ENCODE measurements at places on chromosomes 4 and X. TPM values are rescaled to one million over a fixed set of nuclear protein-coding genes. Genes with fewer than 3 reads are reported as not detected.

GRCh38 chr4:149553959-149554520 lies 261.6 kb downstream of the IQCM start:
- H3K27me3 ChIP-seq = no peaks in the 10 kb centered on the region
- H3K27ac ChIP-seq = no peak overlapping the region
- no peak overlapping the region for H3K4me3 ChIP-seq
- no peaks in the 10 kb centered on the region for H3K4me1 ChIP-seq
- no peaks in the 10 kb centered on the region for H3K36me3 ChIP-seq

DNA sequence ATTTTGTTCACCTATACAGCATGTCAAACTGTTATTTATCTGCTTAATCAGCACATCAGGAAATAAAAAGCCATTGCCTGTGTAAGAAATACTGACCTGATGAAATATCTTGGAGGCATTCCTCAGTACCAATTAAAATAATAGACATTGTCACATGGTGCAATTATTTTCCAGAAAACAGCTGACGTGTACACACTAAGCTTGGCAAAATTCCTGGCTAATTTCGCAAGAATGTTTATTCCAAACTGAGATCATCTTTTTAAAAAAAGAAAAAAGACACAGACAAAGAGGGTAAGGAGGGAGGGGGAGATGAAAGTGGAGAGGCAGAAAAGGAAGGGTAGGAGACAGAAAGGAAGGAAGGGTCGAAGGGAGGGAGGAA lies 61.9 kb upstream of the NFKB1 start:
- H3K4me1 ChIP-seq = peaks cover 20% of the 10 kb centered on the region
- no peak for DNase-seq
- H3K36me3 ChIP-seq = no peaks in the 10 kb centered on the region
- H3K4me3 ChIP-seq = no peak overlapping the region
- peak overlapping the region; percentile 50 for H3K27ac ChIP-seq
- H3K27me3 ChIP-seq = no peaks in the 10 kb centered on the region

DNA sequence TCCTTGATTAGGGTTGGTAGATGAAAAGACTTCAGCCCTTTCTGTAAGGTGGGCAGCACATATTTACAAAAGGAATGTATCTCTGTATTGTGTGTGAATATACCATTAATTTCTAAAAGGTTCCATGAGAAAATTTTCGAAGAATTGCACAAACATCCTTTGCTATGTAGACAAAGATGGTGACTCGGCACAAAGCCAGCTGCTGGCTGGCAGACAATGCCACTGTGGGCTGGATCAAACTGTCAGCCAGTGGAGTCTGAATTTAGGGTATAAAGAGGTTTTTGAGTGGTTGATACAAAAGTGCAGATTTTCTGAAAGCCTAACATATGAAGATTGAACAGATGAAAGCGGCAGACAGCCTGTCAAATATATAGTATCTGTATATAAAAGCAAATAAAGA lies 5.6 kb upstream of the TXK start:
- H3K4me3 ChIP-seq = no peak overlapping the region
- H3K4me1 ChIP-seq = no peaks in the 10 kb centered on the region
- peaks cover 38% of the 10 kb centered on the region for H3K36me3 ChIP-seq
- H3K27me3 ChIP-seq = no peaks in the 10 kb centered on the region

DNA sequence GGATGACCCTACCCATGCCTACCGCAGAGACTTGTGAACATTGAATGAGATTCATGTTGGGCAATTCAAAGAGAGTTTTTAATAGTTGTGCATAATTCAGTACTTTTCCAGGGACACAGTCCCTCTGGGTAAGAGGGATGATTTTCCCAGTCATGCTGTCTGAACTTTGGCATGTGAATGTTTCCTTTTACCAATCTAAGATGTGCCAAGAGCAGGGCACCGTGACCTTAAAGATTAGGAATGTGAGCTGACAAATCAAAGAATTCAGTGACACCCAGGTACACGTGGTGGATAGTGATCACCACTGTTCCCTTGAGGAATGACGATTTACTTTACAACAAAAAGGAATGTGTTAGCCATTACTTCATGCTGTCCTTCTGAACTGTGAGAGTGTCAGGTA lies 515.6 kb downstream of the PPARGC1A start:
- DNase-seq = no peak
- no peak overlapping the region for H3K4me3 ChIP-seq
- peaks cover 4% of the 10 kb centered on the region for H3K4me1 ChIP-seq
- H3K36me3 ChIP-seq = no peaks in the 10 kb centered on the region
- no peaks in the 10 kb centered on the region for H3K27me3 ChIP-seq
- peak overlapping the region; percentile 61 for H3K27ac ChIP-seq

- no peaks in the 10 kb centered on the region for H3K27me3 ChIP-seq
- no peaks in the 10 kb centered on the region for H3K36me3 ChIP-seq
- H3K27ac ChIP-seq = no peak overlapping the region
- H3K4me1 ChIP-seq = no peaks in the 10 kb centered on the region
These were observed 23.6 kb upstream of the RBPJ start for GRCh38 chr4:26297219-26297618.

DNA sequence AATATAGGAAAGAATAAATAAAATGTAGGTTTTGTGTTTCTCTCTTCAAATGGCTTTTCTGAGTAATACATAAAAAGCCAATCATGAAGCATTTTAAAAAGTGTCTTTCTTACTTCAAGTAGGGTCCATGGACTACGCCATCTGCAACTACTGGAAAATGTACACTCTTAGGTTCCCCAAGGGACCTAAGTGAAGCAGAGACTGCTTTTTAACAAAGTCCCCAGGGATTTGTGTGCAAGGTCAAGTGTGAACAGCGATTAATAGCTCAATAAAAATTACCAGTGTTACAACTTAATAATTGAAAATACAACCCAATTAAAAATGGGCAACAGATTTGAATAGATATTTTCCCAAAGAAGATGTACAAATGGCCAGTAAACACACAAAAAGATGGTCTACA lies 84.9 kb downstream of the ARHGAP6 start:
- H3K27me3 ChIP-seq = no peaks in the 10 kb centered on the region
- no peak for DNase-seq
- H3K36me3 ChIP-seq = no peaks in the 10 kb centered on the region
- no peaks in the 10 kb centered on the region for H3K4me1 ChIP-seq

- H3K36me3 ChIP-seq = no peaks in the 10 kb centered on the region
- no peaks in the 10 kb centered on the region for H3K4me1 ChIP-seq
- no peak overlapping the region for H3K27ac ChIP-seq
- no peak overlapping the region for H3K4me3 ChIP-seq
- H3K27me3 ChIP-seq = no peaks in the 10 kb centered on the region
These were observed 279.6 kb downstream of the CFAP299 start for GRCh38 chr4:80615099-80615498.

DNA sequence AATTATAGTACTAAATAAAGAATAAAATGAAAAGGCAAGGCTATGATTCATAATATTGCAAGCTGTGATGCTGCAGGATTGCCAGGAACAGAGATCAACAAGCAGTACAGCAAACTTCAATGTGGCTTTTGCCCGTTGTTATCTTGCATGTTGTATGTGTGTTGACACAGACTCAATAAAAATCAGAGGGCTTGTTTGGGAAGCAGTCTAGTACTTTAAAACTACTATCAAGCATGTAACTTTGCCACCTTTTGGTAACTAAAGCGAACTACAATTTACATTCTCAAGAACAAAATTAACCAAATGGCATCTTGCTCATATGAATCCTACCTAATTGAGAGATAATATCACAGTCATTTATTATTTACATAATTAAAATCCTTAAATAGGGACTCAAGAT lies 79.8 kb upstream of the GPM6A start:
- H3K27me3 ChIP-seq = no peaks in the 10 kb centered on the region
- no peaks in the 10 kb centered on the region for H3K4me1 ChIP-seq
- H3K36me3 ChIP-seq = no peaks in the 10 kb centered on the region
- DNase-seq = no peak

DNA sequence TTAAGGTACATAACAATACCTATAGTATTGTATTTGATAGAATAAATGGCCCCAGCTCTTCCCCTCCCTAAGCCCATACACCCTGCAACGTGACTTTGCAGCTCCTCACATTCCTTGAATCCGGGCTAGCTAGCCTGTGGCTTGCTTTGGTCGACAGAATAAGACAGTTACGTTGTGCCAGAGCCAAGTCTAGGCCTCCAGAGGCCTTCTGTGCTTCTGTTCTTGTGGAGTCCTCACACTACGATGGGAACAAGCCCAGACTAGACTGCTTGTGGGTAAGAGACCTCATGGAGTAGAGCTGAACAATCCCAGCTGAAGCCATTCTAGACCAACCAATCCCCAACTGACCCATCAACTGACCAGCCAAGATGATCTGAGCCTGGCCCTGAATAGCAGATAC lies 102.4 kb upstream of the PLAC1 start:
- H3K4me3 ChIP-seq = no peak overlapping the region
- no peaks in the 10 kb centered on the region for H3K27me3 ChIP-seq
- no peak overlapping the region for H3K27ac ChIP-seq
- DNase-seq = no peak
- no peaks in the 10 kb centered on the region for H3K36me3 ChIP-seq

GRCh38 chrX:51955200-51955599 lies 61.8 kb downstream of the MAGED1 start:
- no peak overlapping the region for H3K27ac ChIP-seq
- no peak overlapping the region for H3K4me3 ChIP-seq
- H3K27me3 ChIP-seq = no peaks in the 10 kb centered on the region
- no peak for DNase-seq
- no peaks in the 10 kb centered on the region for H3K36me3 ChIP-seq
- no peaks in the 10 kb centered on the region for H3K4me1 ChIP-seq

- no peak overlapping the region for H3K4me3 ChIP-seq
- no peak overlapping the region for H3K27ac ChIP-seq
- peaks cover 11% of the 10 kb centered on the region for H3K27me3 ChIP-seq
- H3K36me3 ChIP-seq = no peaks in the 10 kb centered on the region
- DNase-seq = no peak
- H3K4me1 ChIP-seq = peaks cover 6% of the 10 kb centered on the region
These were observed 28.9 kb downstream of the CYTL1 start for GRCh38 chr4:4990329-4990728.

- no peaks in the 10 kb centered on the region for H3K4me1 ChIP-seq
- no peak for DNase-seq
- H3K27ac ChIP-seq = no peak overlapping the region
- no peaks in the 10 kb centered on the region for H3K36me3 ChIP-seq
These were observed 35.9 kb downstream of the TBC1D19 start for GRCh38 chr4:26619784-26620183.

- H3K4me3 ChIP-seq = no peak overlapping the region
- no peaks in the 10 kb centered on the region for H3K27me3 ChIP-seq
- H3K36me3 ChIP-seq = peaks cover 71% of the 10 kb centered on the region
- no peak for DNase-seq
- peaks cover 27% of the 10 kb centered on the region for H3K4me1 ChIP-seq
These were observed 11.3 kb downstream of the EXOC1 start for GRCh38 chr4:55864577-55865223.

- H3K36me3 ChIP-seq = no peaks in the 10 kb centered on the region
- H3K27me3 ChIP-seq = no peaks in the 10 kb centered on the region
- H3K4me3 ChIP-seq = no peak overlapping the region
- H3K4me1 ChIP-seq = no peaks in the 10 kb centered on the region
- no peak for DNase-seq
These were observed 23.5 kb upstream of the SYNPO2 start for GRCh38 chr4:118865091-118865708.

GRCh38 chr4:108367751-108368150 lies 199.0 kb upstream of the LEF1 start:
- H3K27ac ChIP-seq = no peak overlapping the region
- no peaks in the 10 kb centered on the region for H3K27me3 ChIP-seq
- H3K4me1 ChIP-seq = no peaks in the 10 kb centered on the region
- H3K4me3 ChIP-seq = no peak overlapping the region

GRCh38 chrX:31340587-31340986 lies 268.7 kb upstream of the FTHL17 start:
- no peak overlapping the region for H3K4me3 ChIP-seq
- DNase-seq = no peak
- H3K27me3 ChIP-seq = no peaks in the 10 kb centered on the region

- H3K36me3 ChIP-seq = no peaks in the 10 kb centered on the region
- no peaks in the 10 kb centered on the region for H3K4me1 ChIP-seq
- DNase-seq = no peak
- no peak overlapping the region for H3K27ac ChIP-seq
- no peaks in the 10 kb centered on the region for H3K27me3 ChIP-seq
These were observed 7.8 kb downstream of the ADH4 start for GRCh38 chr4:99136329-99136728.

Gene USP17L28
- total RNA-seq = not detected

Gene TCEAL5
- total RNA-seq = not detected

Gene SCD5
- 17.7 TPM for total RNA-seq

Gene DCAF8L2
- not detected for total RNA-seq

Gene AKAP4
- not detected for total RNA-seq

Gene TEC
- 7.4 TPM for total RNA-seq
